ENCODE measurements at places on chromosomes 5 and 9. TPM values are rescaled to one million over a fixed set of nuclear protein-coding genes. Genes with fewer than 3 reads are reported as not detected.

- no peak overlapping the region for H3K4me3 ChIP-seq
- H3K27me3 ChIP-seq, result no peaks in the 10 kb centered on the region
- no peak for DNase-seq
- H3K27ac ChIP-seq, result no peak overlapping the region
- H3K4me1 ChIP-seq, result no peaks in the 10 kb centered on the region
- no peaks in the 10 kb centered on the region for H3K36me3 ChIP-seq
Observed at GRCh38 chr9:19026375-19026774, 6.6 kb downstream of the SAXO1 start.

- no peak for DNase-seq
- H3K27me3 ChIP-seq, result no peaks in the 10 kb centered on the region
- H3K36me3 ChIP-seq, result no peaks in the 10 kb centered on the region
- no peak overlapping the region for H3K4me3 ChIP-seq
Observed at GRCh38 chr5:3466392-3466791, 129.2 kb upstream of the IRX1 start.

DNA sequence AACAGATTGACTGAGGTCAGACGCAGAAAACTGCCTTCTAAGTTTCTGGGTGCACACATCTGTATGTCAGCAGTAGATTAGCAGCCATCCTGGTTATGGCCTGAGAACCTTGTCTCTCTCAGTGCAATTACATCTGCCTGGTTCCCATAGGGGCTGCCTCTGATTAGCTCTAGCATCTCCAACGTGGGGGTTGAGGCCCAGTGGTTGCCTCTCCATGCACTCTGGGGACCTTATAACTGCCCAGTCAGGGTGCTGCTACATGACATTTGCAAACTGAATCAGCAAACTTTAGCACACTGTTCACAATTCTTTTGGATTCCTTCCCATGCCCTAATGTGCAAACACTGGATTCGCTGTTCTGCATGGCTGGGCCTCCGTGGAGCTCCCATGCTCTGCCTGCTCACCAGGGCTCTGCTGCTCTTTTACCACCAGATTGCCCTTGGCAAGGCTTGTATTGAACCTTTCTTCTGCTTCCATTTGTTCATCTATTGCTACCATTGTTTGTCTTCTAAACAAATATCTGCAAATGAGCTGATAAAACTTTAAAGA lies 36.2 kb downstream of the SNX18 start:
- no peak overlapping the region for H3K4me3 ChIP-seq
- H3K36me3 ChIP-seq, result no peaks in the 10 kb centered on the region
- H3K27me3 ChIP-seq, result 0 out of 2 replicates have a peak, but pooled peaks cover 3% of the 10 kb centered on the region
- no peaks in the 10 kb centered on the region for H3K4me1 ChIP-seq
- no peak overlapping the region for H3K27ac ChIP-seq

GRCh38 chr5:83306572-83307241 lies 164.8 kb upstream of the VCAN start:
- DNase-seq, result no peak
- H3K4me1 ChIP-seq, result no peaks in the 10 kb centered on the region
- H3K27ac ChIP-seq, result no peak overlapping the region
- no peaks in the 10 kb centered on the region for H3K36me3 ChIP-seq
- H3K27me3 ChIP-seq, result no peaks in the 10 kb centered on the region

GRCh38 chr5:123365156-123365555 lies 58.0 kb downstream of the CEP120 start:
- DNase-seq, result no peak
- H3K27me3 ChIP-seq, result no peaks in the 10 kb centered on the region
- peaks cover 16% of the 10 kb centered on the region for H3K4me1 ChIP-seq
- H3K27ac ChIP-seq, result no peak overlapping the region

CCL27 gene
- not detected for total RNA-seq

- H3K4me1 ChIP-seq, result no peaks in the 10 kb centered on the region
- H3K4me3 ChIP-seq, result no peak overlapping the region
- H3K36me3 ChIP-seq, result no peaks in the 10 kb centered on the region
- H3K27me3 ChIP-seq, result no peaks in the 10 kb centered on the region
- no peak overlapping the region for H3K27ac ChIP-seq
Observed at GRCh38 chr5:71907001-71907588, 188.0 kb downstream of the CARTPT start.

DNA sequence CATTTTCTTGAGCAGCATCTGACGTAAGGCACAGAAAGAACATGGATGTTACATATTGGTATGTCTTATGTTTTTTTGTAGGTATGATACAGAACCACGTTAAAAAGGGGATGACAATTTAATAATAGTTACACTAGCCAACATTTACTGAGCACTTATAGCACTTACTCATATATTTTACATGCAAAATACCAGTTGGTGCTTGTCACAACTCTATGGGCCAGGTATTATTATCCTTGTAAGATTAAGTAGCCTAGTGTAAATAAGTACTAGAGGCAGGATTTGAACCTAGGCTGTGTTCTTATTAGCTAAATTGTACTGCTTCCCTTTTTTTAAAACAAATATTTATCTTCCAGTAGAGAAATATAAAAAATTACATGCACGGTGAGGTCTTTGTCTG lies 83.5 kb downstream of the RANBP17 start:
- no peaks in the 10 kb centered on the region for H3K4me1 ChIP-seq
- DNase-seq, result no peak

- no peak overlapping the region for H3K4me3 ChIP-seq
- peaks cover 7% of the 10 kb centered on the region for H3K4me1 ChIP-seq
- DNase-seq, result no peak
- H3K36me3 ChIP-seq, result peaks cover 11% of the 10 kb centered on the region
- H3K27me3 ChIP-seq, result no peaks in the 10 kb centered on the region
- no peak overlapping the region for H3K27ac ChIP-seq
Observed at GRCh38 chr5:10685115-10685521, 75.9 kb downstream of the DAP start.

GRCh38 chr9:93708987-93709302 lies 132.6 kb downstream of the PHF2 start:
- no peaks in the 10 kb centered on the region for H3K4me1 ChIP-seq
- DNase-seq, result no peak
- no peak overlapping the region for H3K27ac ChIP-seq
- H3K36me3 ChIP-seq, result no peaks in the 10 kb centered on the region
- H3K4me3 ChIP-seq, result no peak overlapping the region

SLC4A9 gene
- total RNA-seq, result not detected

DNA sequence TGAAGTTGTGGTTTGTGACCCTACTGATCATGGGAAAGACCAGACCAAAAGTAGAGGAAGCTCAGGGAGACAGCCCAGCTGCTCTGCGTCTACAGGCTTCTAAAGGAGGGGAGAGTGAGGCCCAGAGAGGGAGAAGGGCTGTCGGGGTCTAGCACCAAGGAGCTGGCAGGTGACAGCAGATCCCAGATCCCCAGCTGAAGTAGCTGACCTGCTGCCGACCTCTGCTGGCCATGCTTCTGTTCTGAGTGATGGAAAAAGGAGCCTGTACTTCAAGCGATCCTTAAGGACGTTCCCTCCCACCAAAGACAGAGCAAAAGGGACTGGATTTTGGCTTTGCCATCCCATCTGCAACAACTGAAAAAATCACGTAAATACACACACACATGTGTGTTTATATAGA lies 22.7 kb upstream of the QSOX2 start:
- no peak for DNase-seq
- H3K4me3 ChIP-seq, result no peak overlapping the region
- no peaks in the 10 kb centered on the region for H3K27me3 ChIP-seq
- H3K27ac ChIP-seq, result no peak overlapping the region

GRCh38 chr5:43609752-43610151 lies 6.8 kb downstream of the NNT start:
- peaks cover 49% of the 10 kb centered on the region for H3K36me3 ChIP-seq
- H3K27ac ChIP-seq, result no peak overlapping the region

INSYN2B gene
- not detected for total RNA-seq

- no peaks in the 10 kb centered on the region for H3K4me1 ChIP-seq
- no peaks in the 10 kb centered on the region for H3K36me3 ChIP-seq
- H3K27ac ChIP-seq, result no peak overlapping the region
- no peaks in the 10 kb centered on the region for H3K27me3 ChIP-seq
- H3K4me3 ChIP-seq, result no peak overlapping the region
Observed at GRCh38 chr9:7394002-7394774, 405.4 kb downstream of the DMAC1 start.

GRCh38 chr9:137052998-137053943 lies 590 bp downstream of the ENTPD2 start:
- DNase-seq, result no peak
- no peak overlapping the region for H3K27ac ChIP-seq
- H3K4me1 ChIP-seq, result no peaks in the 10 kb centered on the region
- H3K36me3 ChIP-seq, result no peaks in the 10 kb centered on the region
- no peak overlapping the region for H3K4me3 ChIP-seq

DNA sequence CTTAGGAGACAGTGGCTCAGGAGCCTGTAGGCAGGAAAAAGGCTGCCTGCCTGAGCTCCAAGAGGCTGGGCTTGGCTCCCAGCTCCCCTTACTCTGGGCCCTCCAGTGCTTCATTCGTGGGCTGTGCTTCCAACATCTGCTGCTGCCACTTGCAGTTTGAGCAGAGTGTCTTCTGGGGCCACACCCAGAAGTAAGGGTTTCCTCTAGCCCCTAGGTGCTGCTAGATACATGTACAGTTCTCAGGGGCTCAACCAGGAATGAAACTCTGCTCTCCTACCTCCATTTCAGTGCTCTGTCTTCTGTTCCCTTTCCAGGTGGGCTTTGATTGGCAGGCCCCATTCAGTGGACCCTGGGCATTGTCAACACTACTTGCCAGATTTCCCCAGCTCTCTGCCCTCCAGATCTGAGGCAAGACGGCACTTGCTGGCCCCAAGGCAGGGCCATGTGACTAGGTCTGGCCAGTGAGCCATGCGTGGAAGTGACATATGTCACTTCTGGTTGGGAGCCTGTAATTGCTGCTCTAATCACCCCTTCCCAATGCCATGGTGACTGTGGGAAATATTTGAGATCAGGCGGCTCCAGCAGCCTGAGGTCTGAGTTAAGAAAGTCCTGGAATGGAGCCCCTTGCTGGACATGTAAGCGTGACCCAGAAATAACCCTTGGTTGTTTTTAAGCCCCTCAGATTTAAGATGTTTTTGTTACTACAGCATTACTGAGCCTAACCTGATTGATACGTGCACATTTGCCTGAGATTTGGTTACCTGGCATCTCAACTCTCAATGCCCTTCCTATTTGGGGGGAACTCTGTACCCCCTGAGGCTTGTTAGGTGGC lies 9.4 kb upstream of the BOD1 start:
- H3K4me1 ChIP-seq, result peaks cover 41% of the 10 kb centered on the region
- H3K4me3 ChIP-seq, result no peak overlapping the region
- peak; percentile 79 for DNase-seq

DNA sequence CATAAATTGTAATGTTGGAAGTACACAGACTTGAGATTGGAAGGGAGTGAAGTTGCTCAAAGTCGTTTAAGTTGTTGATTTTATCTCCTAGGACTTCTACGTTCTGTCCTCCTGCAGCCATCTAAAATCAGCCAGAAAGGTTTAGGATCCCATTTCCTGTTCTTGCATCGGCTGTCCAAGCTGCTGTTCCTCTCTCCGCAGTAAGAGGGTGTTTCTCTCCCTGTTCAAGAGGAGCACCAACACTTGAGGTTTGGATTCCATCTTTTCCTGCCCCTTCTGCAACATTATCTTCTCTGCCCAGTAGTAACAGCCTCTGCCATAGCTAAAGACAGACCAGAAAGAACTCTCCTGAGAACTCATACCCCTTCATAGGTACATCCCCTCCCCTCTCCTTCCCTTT lies 373.4 kb downstream of the GADD45G start:
- H3K4me3 ChIP-seq, result no peak overlapping the region
- peak; percentile 46 for DNase-seq
- H3K27ac ChIP-seq, result no peak overlapping the region
- H3K27me3 ChIP-seq, result no peaks in the 10 kb centered on the region

GRCh38 chr5:176446884-176447590 lies 1.1 kb upstream of the FAF2 start:
- peaks cover 20% of the 10 kb centered on the region for H3K4me1 ChIP-seq
- H3K27me3 ChIP-seq, result no peaks in the 10 kb centered on the region
- H3K4me3 ChIP-seq, result peak overlapping the region; percentile 92
- no peaks in the 10 kb centered on the region for H3K36me3 ChIP-seq
- no peak for DNase-seq

- H3K36me3 ChIP-seq, result no peaks in the 10 kb centered on the region
- no peaks in the 10 kb centered on the region for H3K27me3 ChIP-seq
- DNase-seq, result no peak
Observed at GRCh38 chr5:516980-517379, 7.3 kb downstream of the SLC9A3 start.

- no peak overlapping the region for H3K4me3 ChIP-seq
- H3K4me1 ChIP-seq, result no peaks in the 10 kb centered on the region
- no peaks in the 10 kb centered on the region for H3K36me3 ChIP-seq
Observed at GRCh38 chr9:91395106-91395552, 28.5 kb downstream of the NFIL3 start.

GRCh38 chr5:142263346-142263745 lies 61.5 kb downstream of the SPRY4 start:
- H3K36me3 ChIP-seq, result no peaks in the 10 kb centered on the region
- no peaks in the 10 kb centered on the region for H3K4me1 ChIP-seq
- no peak overlapping the region for H3K4me3 ChIP-seq
- DNase-seq, result no peak
- no peaks in the 10 kb centered on the region for H3K27me3 ChIP-seq
- no peak overlapping the region for H3K27ac ChIP-seq

GRCh38 chr9:131595696-131596429 lies 50.5 kb downstream of the PRRT1B start:
- H3K36me3 ChIP-seq, result no peaks in the 10 kb centered on the region
- no peaks in the 10 kb centered on the region for H3K27me3 ChIP-seq
- no peaks in the 10 kb centered on the region for H3K4me1 ChIP-seq
- DNase-seq, result no peak

DNA sequence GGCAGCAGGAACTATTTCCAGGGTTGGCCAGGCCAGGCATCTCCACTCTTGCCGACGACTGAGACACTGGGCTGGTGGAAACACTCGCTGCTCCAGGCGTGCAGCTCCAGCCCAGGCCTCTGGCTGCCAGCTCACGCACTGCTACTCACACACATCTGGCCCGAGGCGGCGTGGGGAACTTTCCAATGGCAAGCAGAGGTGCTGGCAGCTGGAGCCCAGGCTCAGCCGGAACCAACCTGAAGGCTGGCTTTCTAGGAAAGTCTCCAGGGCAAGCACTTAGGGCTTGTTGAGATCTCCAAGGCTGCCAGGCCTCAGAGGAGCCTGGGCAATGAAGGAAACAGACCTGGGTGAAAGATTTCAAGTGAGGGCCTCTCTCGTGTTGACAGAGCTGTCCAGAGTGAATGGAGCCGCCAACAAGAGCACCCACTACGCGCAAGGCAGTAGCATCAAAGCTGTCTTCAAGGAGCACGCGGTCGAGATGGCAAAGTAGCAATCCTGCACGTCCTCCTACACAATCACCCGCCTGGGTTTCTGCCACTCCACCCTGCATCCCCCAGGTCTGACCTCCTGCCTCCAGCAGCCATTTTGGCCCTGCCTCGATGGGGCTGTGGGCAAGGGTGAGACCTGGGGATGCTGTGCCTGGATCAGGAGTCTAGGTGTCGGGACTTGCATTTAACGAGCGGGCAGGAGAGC lies 14.4 kb downstream of the SH3PXD2B start:
- H3K27ac ChIP-seq, result no peak overlapping the region
- H3K36me3 ChIP-seq, result no peaks in the 10 kb centered on the region
- DNase-seq, result no peak
- no peaks in the 10 kb centered on the region for H3K4me1 ChIP-seq
- H3K4me3 ChIP-seq, result no peak overlapping the region

RFK gene
- 14.4 TPM for total RNA-seq

GRCh38 chr9:106689089-106689488 lies 173.9 kb upstream of the ZNF462 start:
- H3K27me3 ChIP-seq, result no peaks in the 10 kb centered on the region

Measured in Karpas-422 (cell line).